Left ventricle myocardium inferior (tissue), 1 donor: ENCODE measurements at places on chromosomes 6 and 20. TPM values are rescaled to one million over a fixed set of nuclear protein-coding genes. Genes with fewer than 3 reads are reported as not detected.
A peak's percentile ranks its signal among the peaks of the same experiment; 100 is the strongest.

DNA sequence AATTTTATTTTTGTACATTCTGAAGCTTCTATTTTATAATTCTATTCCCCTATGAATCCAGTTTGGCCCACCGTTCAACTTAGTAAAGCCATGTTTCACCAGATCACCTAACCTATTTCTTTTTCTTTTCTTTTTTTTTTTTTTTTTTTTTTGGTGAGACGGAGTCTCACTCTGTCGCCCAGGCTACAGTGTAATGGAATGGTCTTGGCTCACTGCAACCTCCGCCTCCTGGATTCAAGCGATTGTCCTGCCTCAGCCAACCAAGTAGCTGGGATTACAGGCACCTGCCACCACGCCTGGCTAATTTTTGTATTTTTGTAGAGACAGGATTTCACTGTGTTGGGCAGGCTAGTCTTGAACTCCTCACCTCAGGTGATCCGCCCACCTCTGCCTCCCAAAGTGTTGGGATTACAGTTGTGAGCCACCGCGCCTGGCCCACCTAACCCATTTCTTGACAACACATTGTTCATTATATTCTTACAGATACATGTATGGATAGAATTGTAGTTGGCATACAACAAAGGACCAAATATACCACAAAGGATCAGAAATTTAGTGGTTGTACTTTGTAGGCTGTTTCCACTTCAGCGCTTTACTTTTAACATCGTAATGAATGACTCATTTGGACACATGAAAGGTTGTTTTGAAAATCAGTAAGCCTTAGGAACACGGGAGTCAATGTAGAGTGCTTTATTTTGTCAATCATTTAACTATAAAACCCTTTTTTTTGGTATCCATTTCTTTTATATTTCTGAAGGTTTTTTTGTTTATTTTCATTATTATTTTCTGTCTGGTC, 63.2 kb downstream of the GJA1 start:
- no peak for DNase-seq
- no peaks in the 10 kb centered on the region for H3K36me3 ChIP-seq
- no peak overlapping the region for H3K27ac ChIP-seq
- no peaks in the 10 kb centered on the region for H3K27me3 ChIP-seq
- H3K4me3 ChIP-seq = no peak overlapping the region

DNA sequence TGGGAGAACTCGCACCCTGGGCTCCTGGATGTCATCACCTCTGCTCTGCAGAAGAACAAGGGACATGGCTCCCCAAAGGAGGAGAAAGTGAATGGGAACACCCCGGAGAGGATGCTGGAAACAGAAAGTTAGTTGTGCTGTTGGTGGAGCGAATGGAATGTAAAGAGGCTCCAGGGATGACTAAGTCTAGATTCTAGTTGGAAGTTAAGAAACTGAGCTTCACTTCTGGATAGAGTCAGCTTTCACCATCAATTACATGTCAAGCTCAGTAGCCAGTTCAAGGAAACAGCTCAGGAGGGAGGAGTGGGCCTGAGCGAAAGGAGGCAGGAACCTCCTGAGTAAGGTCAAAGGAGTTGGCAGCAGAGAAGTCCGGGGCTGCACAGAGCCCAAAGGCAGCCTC, 132.1 kb upstream of the ARID1B start:
- H3K36me3 ChIP-seq = no peaks in the 10 kb centered on the region
- peaks cover 7% of the 10 kb centered on the region for H3K4me1 ChIP-seq
- no peak overlapping the region for H3K4me3 ChIP-seq
- no peak overlapping the region for H3K27ac ChIP-seq

Gene PNLDC1
- total RNA-seq = 0.33 TPM

Gene MYLIP
- total RNA-seq = 13.5 TPM

- no peak for DNase-seq
- H3K27me3 ChIP-seq = no peaks in the 10 kb centered on the region
- no peaks in the 10 kb centered on the region for H3K36me3 ChIP-seq
- H3K27ac ChIP-seq = no peak overlapping the region
- H3K4me1 ChIP-seq = no peaks in the 10 kb centered on the region
Observed at GRCh38 chr6:9405369-9405768, 970.0 kb upstream of the SLC35B3 start.

Gene TRPC4AP
- 30.7 TPM for total RNA-seq

Gene MOXD1
- 3.4 TPM for total RNA-seq

- H3K36me3 ChIP-seq = peaks cover 93% of the 10 kb centered on the region
Observed at GRCh38 chr20:35012227-35013069, 56.8 kb downstream of the MYH7B start.

DNA sequence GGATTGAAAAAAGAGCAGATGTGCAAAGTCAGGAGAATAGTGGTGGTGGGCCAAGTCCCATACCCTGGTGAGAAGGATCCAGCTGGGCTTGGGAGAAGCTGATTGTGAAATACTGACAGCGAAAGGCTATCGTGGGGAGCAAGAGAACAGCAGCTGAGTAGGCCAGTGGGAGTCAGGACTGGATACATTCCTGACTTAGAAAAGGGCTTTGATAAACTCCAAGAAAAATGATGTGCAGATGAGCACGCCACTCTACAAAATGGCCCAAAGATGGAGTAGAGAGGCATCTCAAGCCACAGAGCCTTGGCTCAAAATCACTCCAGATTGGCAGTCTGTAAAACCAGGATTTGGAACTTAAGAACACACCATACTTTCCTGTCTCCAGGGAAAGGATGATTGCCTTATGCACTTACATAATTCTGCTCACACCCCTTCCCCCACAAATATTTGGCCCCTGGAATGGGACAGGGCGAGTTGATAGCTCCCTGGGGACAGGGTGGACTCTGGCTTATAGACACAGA, 578.7 kb downstream of the MAFB start:
- DNase-seq = peak; percentile 25
- H3K27me3 ChIP-seq = no peaks in the 10 kb centered on the region
- no peaks in the 10 kb centered on the region for H3K36me3 ChIP-seq
- H3K27ac ChIP-seq = peak overlapping the region; percentile 33
- H3K4me3 ChIP-seq = no peak overlapping the region

GRCh38 chr6:140175486-140175885, 801.0 kb upstream of the CITED2 start:
- H3K4me1 ChIP-seq = no peaks in the 10 kb centered on the region
- no peaks in the 10 kb centered on the region for H3K36me3 ChIP-seq
- H3K27me3 ChIP-seq = no peaks in the 10 kb centered on the region
- DNase-seq = no peak

DNA sequence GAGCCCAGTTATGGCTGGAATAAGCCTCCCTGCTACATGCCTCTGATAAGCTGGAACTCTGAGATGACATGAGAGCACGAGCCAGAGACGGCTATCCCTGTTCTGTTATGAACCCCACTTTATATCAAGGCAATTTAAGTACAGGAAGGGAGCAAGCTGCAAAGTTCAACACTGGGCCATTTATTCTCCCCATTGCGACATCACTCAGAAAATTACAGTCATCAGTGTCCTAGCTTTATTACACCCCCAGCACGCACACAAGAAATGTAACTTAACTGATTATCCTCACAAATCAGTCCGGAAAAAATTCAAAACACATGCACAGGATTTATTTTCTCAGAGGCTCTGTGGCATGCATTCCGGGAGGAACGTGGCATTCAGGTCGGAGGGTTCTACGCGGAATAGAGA, 125.3 kb upstream of the SLC2A12 start:
- peaks cover 7% of the 10 kb centered on the region for H3K36me3 ChIP-seq
- H3K27me3 ChIP-seq = no peaks in the 10 kb centered on the region
- H3K4me1 ChIP-seq = peaks cover 56% of the 10 kb centered on the region

DNA sequence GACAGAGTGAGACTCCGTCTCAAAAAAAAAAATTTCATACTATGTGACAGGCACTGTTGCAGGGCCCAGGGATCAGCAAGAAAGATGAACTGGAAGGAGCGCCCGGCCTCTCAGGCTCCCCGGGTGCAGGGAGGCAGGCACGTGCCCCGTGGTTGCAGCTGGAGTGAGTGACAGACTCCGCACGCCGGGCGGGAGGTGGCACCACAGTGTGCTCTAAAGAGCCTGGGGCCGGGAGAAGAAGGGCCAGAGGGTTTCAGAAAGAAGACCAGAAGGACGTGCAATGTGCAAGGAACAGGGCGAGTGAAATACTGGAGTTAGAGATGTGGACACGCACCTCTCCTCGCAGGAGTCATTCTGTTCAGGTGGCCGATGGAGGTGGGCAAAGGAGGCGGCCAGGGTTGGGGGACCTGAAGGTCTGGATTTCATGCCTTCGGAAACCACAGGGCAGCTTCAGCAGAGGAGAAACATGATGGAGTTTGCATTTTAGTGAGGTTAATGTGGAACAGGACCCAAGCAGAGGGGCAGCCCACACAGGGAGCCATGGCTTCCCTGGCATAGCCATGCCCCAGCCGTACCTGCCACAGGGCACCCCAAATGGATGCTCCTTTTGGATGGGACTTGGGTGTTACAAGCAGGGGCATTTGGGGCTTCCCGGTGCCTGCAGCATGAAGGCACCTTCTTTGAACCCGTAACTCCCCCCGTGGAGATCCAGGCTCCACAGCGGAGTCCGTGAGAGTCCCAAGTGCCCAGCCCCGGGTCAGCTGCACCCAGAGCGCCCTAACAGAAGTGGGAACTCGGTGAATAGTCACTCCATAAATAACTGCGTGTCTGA, 226.2 kb downstream of the ERMARD start:
- H3K4me1 ChIP-seq = peaks cover 5% of the 10 kb centered on the region
- H3K27me3 ChIP-seq = peaks cover 33% of the 10 kb centered on the region
- no peaks in the 10 kb centered on the region for H3K36me3 ChIP-seq
- H3K4me3 ChIP-seq = no peak overlapping the region

DNA sequence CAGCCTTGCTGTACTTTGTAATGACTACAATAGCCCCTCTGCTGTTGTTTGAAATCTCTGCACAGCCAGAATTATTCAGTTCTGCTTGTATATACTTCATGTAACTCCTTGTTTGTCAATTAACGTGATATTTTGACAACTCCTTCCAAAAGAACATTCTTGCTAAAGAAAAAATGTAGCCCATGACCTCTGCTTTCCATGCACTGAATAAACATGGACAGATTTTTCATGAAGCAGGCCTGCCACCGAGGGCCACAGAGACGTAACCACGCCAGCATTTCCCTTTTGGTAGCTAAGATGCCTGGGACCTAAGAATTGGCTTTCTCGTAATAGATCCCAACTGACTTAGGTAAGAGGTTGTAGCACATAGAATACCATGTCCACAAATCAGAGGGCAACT, 135.9 kb downstream of the MYLK4 start:
- no peak for DNase-seq
- H3K27ac ChIP-seq = no peak overlapping the region
- H3K4me1 ChIP-seq = no peaks in the 10 kb centered on the region

Gene SLA2
- 0.19 TPM for total RNA-seq

Gene CDH22
- 2.3 TPM for total RNA-seq

DNA sequence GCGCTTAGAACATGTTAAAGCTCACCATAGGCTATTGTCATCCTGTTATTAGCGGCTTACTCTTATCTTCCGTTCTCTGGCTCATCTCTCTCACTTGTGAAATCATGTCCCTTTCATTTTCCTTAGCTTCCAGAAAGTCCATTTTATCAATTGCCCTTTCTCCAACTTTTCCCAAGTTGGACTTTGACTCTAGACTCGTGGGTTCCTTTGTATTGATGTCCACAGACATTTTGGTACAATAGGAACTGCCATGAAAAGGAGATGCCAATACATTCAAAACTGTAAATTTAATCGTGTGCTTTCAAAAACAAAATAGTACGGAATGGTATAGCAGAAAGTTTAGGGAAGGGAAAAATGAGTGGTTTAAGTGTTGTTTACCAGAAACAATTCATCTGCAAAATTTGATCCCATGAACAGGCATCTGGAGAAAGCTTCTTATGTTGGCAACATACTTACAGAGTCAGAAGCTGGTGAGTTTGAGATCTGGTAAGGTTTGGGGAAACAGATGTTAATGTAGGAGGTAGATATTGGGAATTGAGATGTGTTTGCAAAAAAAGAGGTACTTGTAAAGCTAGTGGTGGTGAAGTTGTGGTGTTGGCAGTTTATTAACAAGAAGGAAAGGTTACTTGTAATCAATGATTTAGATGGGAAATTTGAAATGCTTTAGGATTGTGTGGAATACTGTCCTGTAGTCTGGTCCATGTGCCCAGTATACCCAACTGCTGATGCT, 10.2 kb upstream of the HIVEP1 start:
- H3K4me1 ChIP-seq = peaks cover 16% of the 10 kb centered on the region
- H3K27ac ChIP-seq = no peak overlapping the region
- H3K27me3 ChIP-seq = no peaks in the 10 kb centered on the region

- H3K4me3 ChIP-seq = no peak overlapping the region
- H3K4me1 ChIP-seq = peaks cover 18% of the 10 kb centered on the region
- peaks cover 26% of the 10 kb centered on the region for H3K27me3 ChIP-seq
- H3K27ac ChIP-seq = no peak overlapping the region
- no peak for DNase-seq
- no peaks in the 10 kb centered on the region for H3K36me3 ChIP-seq
Observed at GRCh38 chr6:37628611-37629320, 68.9 kb downstream of the MDGA1 start.

Gene SMPDL3A
- total RNA-seq = 3.8 TPM

Gene TP53TG5
- 0.80 TPM for total RNA-seq
